ENCODE measurements at places on chromosomes 3 and 15.

DNA sequence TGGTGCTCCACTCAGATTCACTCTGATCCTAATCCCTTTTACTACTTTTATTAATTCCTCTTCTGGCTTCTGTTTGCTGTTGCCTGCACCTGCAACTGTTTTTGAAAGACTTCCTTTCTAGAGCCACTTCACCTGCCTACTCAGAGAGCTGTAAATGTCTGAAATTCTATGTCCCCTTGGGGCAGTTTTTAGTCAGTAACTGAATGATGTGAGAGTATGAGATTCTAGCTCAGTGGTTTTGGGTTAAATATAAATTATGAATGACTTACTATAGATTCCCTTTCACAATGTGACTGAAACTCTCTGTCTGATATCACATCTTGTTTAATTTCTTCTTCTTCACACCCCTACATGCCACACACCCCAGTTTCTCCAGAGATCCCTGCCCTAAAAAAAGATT, 47.8 kb upstream of the LRRC3B start:
- DNase-seq = no peak

DNA sequence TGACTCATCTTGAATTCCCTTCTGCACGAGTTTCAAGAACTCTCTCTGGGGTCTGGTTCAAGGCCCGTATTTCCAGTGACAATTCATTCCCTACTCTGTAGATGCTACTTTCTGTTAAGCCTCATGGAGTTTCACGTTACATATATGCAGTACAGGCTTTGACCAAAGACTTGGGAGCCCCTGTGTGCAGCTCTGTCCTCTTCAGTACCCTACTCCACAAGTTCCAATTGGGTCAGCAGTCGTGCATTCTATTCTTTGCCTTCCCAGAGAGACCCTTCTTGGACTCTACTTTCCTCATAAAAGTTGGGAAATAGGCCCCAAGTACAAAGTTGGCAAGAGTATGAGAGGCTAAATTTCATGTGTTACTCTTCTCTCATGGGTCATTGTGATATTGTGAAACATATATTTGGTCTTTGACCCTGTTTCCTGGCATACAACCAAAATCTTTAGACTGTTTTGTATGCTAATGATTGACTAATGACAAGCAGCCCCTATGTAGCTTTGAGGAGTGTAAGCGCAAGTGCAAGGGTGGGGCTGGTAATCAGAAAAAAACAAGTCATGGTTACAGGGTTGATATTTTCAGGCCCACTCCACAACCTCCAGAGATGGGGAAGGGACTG, 15.0 kb upstream of the CCDC50 start:
- no peak for DNase-seq

DNA sequence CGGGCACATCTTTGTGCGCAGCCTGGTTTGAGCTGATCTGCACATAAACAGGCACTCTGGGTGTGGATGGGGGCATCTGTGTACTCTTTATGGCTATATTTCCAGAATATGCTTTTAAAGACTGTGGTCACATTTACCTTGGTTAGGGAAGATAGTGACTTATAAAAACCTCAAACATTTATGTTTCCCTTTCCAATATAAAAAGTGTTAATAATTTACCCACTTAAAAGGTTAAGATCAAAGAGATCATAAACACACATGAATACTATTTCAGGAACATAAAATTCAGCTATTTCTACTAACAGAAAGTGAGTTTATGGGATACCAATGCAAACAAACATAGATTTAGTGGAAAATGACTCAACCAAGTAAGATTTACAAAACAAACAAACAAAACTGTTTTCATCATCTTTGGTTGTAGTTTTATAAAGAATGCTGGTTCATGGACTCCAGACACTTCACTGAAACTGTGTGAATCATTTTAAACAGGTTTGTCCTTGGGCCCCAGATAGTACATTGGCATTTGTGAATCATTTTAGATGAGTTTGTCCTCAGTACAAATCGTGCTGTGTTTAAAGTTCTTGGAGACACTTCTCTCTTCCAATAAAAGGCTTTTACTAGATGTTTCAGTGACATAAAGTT, 253.5 kb upstream of the CTDSPL start:
- DNase-seq = no peak

GRCh38 chr3:139107424-139108252, 62.9 kb upstream of the PRR23C start:
- no peak for DNase-seq

DNA sequence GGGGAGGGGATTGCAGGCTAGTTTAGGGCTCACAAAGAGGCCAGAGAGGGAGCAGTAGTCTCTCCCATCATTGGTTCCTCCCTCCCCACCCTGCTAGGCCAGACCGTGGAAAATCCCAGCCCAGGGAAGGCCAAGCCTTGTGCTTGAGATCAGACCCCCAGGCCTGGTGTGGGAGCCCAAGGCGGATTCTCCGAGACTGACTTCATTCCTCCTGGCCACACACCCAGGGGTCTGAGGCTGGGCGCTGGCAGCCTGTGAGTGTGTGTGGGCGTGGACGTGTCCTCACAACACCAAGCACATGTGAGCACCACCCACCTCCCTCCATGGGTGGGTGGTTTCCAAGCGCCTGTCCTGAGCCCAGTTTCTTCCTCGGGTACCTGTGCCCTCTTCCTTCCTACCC, 4.1 kb downstream of the LOXL1 start:
- no peak for DNase-seq

GRCh38 chr3:182238126-182238525, 526.4 kb downstream of the SOX2 start:
- DNase-seq = no peak

DNA sequence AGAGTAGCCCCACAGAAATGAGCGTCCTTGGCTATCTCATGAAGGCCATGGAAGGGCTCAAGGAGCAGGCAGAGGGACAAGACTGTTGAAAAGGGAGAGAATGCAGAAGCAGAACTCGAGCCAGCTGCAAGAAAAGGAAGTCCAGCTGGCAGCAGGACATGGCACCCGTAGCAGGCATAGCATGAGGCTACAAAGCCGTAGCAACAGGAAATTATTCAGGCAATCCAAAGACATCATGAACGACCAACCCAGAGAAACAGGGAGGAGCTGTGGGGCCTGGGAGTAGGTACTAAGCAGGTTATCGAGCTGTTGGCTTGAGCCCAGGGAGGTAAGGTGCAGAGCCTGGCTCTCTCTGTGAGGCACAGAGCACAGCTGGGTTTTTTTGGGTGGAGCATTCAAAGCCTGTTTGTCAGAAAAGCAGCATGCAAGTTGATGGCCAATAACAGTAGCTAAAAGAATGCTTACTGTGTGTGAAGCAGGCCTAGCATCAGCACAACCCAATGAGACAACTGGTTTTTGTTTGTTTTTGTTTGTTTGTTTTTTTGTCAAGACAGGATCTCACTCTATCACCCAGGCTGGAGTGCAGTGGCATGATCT, 144.0 kb upstream of the SMAD3 start:
- DNase-seq = no peak

DNA sequence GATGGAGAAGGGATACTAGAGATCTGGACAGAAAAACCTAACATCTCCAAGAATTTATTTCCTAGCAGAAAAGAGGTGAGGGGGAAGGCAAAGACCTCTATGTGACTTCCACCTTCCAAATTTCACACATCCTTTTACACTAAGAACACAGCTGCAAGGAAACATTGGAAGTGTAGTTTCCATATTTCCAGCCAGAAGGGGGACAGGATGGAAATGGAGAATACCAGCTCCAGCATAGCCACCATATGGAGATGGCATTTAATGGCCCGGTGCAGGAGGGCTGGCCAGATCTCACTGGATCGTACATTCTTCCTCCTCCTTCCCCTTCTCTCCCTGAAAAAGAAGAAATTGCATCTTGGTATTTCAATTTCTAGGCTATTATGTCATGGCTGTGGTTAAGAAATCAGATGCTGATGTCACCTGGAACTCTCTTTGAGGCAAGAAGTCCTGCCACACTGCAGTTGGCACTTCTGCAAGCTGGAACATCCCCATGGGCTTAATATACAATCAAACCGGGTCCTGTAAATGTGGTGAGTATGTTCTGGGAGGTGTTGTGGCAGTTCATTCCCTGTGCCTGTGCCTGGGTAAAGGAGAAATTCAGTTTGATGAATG, 36.9 kb upstream of the TF start:
- DNase-seq = no peak

- DNase-seq = no peak
Measured at GRCh38 chr3:113039546-113039945, 48.8 kb downstream of the GTPBP8 start.

DNA sequence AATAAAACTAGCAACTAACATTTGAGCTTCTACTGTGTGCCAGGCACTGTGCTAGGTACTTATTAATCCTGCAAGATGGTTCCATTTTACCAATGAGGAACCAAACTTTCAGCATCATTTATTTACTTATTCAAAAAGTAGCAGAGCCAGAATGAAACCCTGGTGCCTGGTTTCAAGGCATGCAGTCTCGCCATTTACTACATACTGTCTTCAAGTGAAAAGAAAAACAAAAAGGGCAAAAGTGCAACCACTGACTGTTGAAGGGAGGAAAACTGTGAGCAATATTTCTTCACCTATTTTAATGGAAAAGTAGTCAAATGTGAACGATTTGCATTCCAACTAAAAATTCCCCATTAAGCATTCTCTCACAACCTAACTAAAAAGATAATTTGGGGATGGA, 8.7 kb downstream of the DCUN1D1 start:
- no peak for DNase-seq

GRCh38 chr15:52438047-52438446, 90.6 kb downstream of the MYO5A start:
- no peak for DNase-seq

DNA sequence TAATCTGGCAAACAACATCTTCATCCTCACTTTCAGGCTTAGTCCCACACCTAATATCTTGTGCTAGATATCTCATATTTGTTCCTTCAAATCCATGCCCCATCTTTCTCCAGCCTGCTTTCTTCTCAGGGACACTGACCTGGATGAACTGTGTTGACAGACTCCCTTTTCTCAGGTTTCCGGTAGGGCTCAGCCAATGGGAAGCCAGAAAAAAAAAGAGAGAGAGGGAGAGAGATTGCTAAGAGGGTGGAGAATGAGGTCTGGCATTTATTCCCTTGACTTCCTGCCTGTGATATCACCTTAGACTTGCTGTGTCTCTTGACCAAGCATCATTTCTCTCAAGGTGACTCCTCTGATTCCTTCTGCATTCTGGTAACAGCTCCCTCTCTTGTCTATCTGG, 145.6 kb upstream of the ABI3BP start:
- DNase-seq = no peak

- no peak for DNase-seq
Measured at GRCh38 chr15:86161250-86161649, 81.6 kb downstream of the AGBL1 start.

GRCh38 chr3:38097446-38098375, 39.2 kb downstream of the ACAA1 start:
- DNase-seq = no peak

Measured in RKO (cell line).